ENCODE measurements at places on chromosomes 11 and 22.

GRCh38 chr11:90947930-90948329 lies 725.1 kb upstream of the CHORDC1 start:
- no peak for DNase-seq

GRCh38 chr11:111364503-111364902 lies 14.6 kb downstream of the POU2AF1 start:
- no peak for DNase-seq

DNA sequence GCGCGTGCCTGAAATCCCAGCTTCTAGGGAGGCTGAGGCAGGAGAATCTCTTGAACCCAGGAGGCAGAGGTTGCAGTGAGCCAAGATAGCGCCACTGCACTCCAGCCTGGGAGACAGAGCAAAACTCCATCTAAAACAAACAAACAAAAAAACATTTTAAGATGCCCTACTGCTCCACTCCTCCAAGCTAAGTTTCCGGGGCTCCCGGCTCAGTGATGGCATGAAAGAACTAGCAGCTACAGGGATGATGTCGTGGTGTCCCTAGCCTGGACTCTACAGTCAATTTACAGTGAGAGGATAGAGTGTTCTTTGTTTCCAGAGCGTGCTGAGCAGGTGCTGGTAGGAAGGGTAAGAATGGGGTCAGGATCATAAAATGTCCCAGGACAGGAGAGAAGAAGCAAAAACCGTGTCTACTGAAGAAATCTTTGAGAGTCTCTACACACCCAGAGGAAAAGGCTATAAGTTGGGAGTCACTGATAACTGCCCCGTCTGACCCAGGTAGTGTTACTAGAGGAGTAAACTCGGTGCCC lies 1.2 kb upstream of the ZBTB3 start:
- DNase-seq: no peak

- DNase-seq: no peak
Observed at GRCh38 chr11:134837166-134837886, 425.3 kb upstream of the B3GAT1 start.

DNA sequence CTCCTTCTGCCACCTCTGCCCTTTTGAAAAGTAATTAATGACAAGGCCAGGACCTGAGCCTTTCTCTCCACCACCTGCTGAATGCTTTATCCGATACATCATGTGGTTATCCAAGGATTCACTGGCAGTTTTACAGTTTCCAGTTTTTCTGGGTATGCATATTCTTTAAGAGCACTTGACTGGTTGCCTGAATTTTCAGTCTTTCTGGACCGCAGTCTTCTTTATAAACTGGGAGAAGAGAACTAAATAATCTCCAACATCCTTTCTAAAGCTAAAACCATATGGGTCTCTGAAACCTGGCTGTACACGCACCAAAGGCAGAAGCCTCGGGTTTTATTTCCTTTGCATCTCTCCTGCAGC lies 65.1 kb downstream of the BTG4 start:
- DNase-seq: no peak

DNA sequence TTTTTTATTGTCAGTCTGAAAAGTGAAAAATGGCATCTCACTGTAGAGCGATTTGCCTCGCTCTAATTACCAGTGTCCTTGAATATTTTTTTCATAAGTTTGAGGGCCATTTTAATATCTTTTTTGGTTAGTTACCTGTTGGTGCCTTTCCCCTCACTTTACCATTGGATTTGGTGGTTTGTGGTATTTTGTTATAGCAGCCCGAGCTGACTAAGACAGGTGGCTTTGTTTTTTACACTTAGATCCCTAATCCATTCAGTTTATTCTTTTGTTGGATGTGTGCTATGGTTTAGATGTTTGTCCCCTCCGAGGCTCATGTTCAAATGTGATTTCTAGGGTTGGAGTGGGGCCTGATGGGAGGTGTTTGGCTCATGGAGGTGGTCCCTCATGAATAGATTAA lies 6.5 kb upstream of the CAPN5 start:
- no peak for DNase-seq

GRCh38 chr11:47347137-47347536 lies 5.4 kb downstream of the MYBPC3 start:
- DNase-seq: no peak

- DNase-seq: no peak
Observed at GRCh38 chr22:23034621-23035556, 35.4 kb upstream of the GNAZ start.

DNA sequence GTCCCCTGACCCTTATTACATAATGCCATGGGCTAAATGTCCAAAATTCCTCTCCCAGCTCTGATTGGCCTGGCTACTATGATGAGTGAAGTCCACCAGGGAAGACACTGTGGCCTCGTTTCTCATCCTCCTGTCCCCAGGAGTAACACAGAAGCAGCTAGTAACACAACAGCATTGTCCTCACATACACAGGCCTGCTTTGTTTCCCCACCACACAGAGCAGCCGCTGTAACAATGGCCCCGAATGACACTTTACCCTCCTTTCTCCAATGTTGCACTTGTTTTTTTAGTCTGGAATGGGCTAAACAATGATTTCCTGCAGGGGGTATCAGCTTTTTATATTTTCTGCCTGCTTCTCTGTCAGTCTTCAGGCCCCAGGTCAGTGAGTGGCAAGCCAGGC lies at the start of gene PRR5L:
PRR5L (plus strand) TSS at position 363 of the 400 bp plus-strand sequence. CDS start 104,834 bp downstream, outside the sequence.
- no peak for DNase-seq

- no peak for DNase-seq
Observed at GRCh38 chr22:19877626-19878339, 23.1 kb upstream of the GNB1L start.

DNA sequence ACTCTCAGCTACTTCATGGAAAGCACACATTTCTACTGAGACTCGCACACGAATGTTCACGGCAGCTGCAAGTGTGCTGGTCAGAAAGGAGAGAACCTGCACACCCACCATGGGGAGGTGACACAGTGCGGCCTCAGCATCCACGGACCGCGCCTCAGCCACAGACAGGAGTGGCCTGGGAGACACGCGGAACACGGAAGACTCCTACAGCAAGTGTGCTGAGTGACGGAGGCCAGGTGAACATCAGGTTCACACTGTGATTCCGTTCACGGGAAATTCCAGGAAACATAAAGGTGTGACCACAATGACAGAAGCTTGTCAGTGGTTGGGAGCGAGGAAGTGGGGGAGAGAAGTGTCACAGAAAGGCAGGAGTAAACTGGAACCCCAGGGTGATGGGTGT lies 13.3 kb upstream of the MOB2 start:
- no peak for DNase-seq

DNA sequence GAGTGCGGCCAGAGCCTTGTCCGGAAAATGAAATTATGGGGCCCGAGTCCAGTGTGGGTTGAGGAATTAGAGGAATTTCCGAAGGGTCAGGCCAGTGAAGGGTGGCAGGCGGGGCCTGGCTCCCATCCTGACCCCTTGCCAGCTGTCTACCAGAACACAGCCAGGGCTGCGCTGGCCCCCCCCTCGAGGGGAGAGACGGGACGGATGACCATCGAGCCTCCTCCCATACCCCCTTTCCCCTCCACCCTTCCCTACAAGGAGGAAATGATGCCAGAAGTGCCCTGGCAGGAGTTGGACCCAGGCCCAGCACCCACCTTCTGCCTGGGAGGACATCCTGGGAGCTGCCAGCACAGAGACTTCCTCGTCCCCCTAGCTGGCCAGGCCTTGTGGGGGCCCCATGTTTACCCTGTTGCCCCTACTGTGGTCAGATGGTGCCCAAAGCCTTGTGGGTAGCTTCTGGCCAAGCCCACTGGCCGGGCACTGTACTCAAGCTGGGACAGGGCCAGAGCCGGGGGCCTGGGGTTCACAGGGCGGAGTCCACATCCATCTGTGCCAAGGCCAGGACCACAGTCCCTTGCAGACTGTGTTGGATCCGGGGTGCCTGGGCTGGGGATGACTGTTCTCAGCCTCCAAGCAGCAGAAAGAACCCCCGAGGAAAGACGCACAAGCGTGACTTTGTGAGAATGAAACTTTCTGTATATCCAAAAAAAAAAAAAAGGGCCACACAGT lies 20.8 kb downstream of the ARVCF start:
- no peak for DNase-seq

DNA sequence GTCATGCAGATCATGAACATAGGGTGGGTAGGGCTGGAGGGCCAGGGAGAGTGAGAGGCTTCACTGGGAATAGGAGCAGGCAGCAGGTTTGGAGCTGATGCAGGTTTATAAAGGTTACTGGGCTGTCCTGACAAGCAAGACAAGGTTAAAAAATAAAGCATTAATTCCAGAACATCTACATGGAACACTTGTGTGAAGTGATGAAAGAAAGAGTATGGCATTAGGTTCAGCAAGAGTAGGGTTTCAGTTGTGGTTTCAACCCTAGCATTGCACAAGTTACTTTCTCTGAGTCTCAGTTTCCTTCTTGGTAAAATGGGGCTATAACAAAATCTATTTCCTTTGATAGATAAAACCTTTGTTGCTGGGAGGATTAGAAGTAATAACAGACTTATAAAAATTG lies 114.6 kb upstream of the SESN3 start:
- no peak for DNase-seq

- no peak for DNase-seq
Observed at GRCh38 chr11:72594493-72595291, 79.5 kb downstream of the PDE2A start.

DNA sequence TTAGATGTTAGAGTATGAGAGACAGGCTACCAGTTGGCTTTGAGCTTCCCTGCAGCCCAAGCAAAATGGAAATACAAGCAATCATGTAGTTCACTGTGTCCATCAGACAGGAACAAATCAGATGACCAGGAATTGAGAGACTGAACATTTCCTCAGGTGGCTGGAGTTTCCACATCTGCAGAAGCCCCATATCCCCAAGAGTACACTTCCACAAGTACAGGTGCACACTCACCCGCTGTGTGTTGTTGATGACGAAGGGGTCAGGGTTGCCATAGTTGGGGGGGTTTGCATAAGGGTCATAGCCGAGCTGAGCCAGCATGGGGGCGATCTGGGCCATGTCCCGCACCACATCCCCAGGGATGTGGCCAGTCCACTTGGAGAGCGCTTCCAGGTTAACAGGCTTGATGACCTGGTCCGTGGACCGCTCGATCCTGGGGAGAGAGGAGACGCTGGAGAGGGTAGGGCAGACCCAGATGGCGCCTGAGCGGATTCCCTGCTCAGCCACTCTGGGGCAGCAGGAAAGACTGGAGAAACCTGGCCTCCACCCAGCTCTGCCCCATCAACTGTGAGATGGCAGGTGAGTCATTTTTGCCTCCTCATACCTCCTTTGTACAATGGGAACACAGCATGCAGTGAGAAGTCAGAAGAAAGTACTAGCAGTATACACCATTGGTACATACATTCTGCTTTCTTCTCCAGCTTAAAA lies 23.9 kb upstream of the TFIP11 start:
- DNase-seq: no peak

DNA sequence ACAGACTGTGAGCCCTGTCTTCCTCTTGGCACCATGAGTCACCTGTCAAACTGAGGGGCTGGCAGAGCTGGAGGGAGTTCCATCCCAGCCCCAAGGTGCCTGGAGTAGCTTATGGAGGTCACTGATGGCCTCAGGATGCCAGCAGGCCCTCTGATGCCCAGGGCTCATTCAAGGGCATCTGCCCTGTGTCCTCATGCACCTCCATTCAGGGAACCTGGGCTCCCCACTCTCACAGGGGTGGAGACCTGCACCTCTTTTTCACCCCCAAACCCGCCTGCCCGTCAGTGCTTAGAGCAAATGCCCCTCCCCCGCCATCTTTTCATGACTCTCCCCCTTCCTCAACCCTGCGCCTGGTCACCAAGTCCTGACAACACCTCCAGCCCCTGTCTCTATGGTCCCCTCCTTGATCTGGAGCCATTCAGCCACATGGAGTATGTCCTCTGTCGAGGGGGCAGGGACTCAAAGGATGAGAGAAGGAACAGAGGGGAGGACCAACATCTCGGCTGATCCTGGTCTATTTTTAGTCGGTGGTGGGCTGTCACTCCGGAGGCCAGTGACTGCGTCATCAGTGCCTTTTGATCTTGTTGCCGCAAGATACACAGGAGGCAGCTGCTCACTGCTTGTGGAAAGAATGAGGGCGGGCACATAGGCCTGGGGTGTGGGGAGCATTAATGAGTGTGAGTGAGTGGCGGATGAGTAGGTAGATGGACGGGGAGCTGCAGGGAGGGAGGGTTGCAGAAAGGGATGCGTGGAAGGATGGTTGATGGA lies 72.2 kb downstream of the CDKN1C start:
- DNase-seq: no peak

- no peak for DNase-seq
Observed at GRCh38 chr11:120658071-120658423, 146.5 kb downstream of the GRIK4 start.

DNA sequence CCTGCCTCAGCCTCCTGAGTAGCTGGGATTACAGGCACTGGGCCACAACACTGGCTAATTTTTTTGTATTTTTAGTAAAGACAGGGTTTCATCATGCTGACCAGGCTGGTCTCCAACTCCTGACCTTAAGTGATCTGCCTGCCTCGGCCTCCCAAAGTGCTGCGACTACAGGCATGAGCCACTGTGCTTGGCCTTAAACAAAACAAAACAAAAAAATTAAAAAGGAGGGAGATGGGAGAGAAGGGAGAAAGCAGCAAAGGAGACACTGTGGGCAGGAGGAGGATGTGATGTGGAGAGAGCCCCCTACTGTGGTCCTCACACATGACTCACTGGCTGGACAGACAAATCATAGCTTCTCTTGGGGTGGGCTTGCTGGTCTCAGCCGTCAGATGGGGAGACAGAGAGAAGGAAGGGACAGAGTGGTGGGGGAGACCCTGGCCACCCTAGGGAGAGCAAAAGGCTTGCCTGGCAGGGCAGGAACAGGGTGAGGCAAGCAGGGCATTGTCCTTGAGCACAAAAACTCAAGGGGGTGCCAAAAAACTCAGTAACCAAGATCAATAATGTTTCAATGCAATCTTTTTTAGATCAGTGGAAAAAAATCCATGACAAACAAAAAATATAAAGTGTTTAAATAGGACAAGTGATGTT lies 31.6 kb downstream of the TPST2 start:
- DNase-seq: no peak

- DNase-seq: no peak
Observed at GRCh38 chr11:22930816-22931594, 70.7 kb upstream of the CCDC179 start.

DNA sequence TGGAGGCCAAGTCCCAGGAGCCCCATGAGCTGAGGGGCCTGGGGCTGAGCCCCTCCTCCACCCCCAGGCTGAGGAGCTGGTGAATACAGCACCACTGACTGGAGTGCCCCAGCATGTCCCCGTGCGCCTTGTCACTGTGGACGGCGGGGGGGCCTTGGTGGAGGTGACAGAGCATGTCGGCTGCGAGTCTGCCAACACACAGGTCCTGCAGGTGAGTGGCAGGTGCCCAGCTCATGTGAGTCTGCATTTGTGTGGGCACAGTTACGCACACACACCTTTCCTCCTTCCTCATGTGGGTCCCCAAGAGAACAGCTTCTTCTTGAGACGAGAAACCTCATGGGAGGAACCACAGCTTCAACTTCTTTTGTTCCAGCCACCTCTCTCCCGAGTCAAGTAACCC lies 7.7 kb downstream of the TMEM132A start:
- DNase-seq: no peak

- DNase-seq: no peak
Observed at GRCh38 chr11:19719960-19720359, 7.3 kb downstream of the NAV2 start.

GRCh38 chr11:35874751-35875450 lies 69.0 kb upstream of the LDLRAD3 start:
- DNase-seq: no peak

GRCh38 chr22:39115570-39115969 lies 18.5 kb downstream of the APOBEC3H start:
- no peak for DNase-seq

- DNase-seq: no peak
Observed at GRCh38 chr11:95647355-95647754, 142.2 kb downstream of the FAM76B start.
